ENCODE measurements at places on chromosomes 5 and 9.

DNA sequence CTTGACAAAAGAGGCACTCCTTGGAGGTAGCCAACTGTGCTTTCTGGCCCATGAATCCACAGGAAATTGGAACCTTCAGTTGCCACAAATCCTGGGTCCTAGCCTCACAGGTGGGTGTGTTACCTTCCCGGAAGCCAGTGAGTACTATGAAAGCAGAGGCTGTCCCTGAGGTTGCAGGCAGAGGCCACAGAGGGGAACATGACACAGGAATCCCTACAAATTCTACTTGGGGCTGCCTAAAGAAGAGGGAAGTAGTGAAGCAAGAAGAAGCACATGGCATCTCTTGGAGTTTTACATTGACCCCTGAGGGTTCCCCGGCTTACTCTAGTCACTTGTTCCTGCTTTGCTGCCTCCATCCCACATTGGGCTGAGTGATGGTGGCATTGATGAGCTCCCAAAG lies 2.6 kb downstream of the SLC22A5 start:
- DNase-seq, result no peak

DNA sequence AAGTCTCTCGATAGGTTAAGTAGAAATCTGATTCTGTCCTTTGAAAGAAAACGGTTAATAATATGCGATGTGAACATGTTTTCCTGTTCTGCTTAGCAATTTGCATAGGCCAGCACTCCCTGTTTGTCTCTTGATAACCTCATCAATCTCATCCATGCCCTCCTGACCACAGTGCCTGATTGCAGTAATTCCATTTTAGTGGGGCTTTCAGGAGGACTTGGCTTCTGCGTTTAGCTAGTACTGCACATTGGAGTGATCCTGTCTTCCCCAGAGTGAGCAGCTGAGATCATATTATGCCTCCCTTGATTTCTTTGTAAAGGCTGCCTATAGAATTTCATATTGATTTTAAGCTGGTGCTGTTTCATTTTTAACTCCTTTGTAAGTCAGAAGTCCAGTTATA lies 335.9 kb upstream of the ISL1 start:
- DNase-seq, result no peak

- no peak for DNase-seq
Measured at GRCh38 chr5:44847206-44847852, 38.6 kb downstream of the MRPS30 start.

- DNase-seq, result no peak
Measured at GRCh38 chr9:85114799-85115198, 445.3 kb downstream of the NTRK2 start.

DNA sequence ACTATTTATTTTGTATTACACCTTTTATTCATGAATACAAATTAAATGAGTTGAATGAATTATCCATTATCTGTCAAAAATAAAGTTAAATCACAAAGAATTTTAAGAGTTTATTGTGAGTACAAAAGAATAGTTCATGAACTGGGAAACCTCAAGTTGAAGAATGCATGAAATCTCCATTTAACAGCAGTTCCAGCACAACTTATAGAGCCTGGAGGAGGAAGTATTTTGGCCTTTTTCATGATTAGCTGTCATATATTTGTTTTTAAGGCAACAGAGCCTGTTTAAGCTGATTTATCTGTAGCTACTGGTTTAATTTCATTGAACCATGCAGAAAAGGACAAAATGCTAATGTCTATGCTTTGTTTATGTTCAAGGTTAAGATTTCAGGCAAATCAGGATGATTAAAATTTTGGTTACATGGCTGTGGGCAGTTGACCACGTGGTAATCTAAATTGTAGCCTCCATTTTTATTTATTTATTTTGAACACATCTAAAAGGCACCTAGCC lies 12.2 kb downstream of the SPINK1 start:
- no peak for DNase-seq

- no peak for DNase-seq
Measured at GRCh38 chr9:128828719-128829452, 708 bp downstream of the SPOUT1 start.

GRCh38 chr9:127107929-127108876 lies 14.2 kb downstream of the ANGPTL2 start:
- no peak for DNase-seq

DNA sequence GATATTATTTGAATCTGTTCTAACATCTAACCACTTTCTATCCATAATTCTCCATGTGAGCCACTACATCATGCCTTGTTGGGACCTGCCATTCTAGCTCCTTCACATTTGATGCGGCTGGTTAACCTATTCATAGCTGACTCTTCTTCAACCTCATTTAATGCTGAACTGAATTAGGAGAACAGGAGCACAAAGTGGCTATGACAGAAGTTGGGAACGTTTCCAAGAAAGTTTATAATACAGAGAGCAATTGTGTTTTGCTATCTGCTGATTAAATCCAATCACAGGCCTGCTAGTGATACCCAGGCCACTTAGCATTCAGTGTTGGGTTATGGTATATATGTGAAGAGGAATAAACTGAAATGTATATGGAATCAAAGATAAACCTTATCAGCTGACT lies 440.3 kb downstream of the PTPRD start:
- no peak for DNase-seq

GRCh38 chr5:147901599-147902039 lies 4.7 kb downstream of the C5orf46 start:
- no peak for DNase-seq

GRCh38 chr5:29794141-29794787 lies 1399.2 kb upstream of the CDH6 start:
- DNase-seq, result no peak

DNA sequence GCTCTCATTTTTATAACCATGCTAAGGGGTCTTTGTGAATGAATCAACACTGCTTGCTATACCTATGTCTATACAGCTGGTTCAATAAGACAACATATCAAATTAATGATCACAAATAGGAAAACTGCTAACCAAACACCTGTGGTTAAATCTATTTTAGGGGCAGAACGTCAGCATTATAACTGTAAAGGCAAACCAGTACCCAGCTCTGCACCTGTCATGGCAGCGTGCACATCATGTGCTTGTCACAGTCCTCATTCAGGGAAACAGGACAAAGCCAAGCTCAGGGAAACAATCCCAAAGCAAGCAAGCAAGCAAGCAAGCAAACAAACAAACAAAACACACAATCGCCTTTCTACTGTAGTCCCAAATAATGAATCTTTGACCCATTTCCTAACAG lies 277.7 kb upstream of the DAP start:
- DNase-seq, result no peak

GRCh38 chr5:40784027-40784653 lies 14.0 kb downstream of the PRKAA1 start:
- DNase-seq, result no peak

Measured in activated CD8-positive, alpha-beta memory T cell treated with anti-CD3 and anti-CD28 coated beads for 4 hours (primary cell).